ENCODE measurements at places on chromosomes 2 and 18.

GRCh38 chr18:9575558-9575957 lies 38.8 kb downstream of the PPP4R1 start:
- DNase-seq, result peak; percentile 20

DNA sequence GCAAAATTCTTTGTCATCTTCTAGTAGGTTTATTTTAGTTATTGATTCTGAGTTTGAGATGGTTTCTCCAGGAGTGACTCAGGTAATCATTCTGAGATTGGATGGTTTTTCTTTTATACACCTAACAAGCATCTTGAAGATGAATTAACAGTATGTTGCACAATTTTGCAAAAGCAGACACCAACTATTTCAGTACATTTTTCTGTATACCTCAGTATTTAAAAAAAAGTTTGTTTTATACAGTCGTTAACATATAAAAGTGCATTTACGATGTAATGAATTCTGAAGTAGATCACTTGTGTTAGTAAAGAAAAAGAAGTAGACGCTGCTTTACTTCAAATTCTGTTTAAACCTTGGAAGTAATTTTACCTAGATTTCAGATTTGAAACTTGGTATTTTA lies 3.0 kb downstream of the VAPA start:
- DNase-seq, result no peak

DNA sequence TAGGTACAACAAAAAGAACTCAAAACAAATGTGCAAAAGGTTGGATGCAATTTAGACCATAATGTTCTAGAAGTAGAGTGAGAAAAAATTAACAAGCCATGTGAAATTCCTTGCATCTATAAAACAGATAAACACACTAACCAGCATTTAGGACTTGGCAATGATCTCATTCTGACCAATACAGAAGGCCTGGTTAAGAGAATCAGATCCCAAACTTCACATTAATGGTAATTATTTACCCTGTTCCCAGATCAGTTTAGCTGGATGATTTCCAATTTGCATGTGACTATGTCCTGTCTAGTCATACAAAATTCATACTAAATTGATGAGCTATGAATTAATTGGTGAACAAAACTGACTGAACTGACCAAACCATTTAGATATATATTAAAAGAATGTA lies 98.4 kb upstream of the FIGN start:
- no peak for DNase-seq

GRCh38 chr2:74881176-74881575 lies 47.2 kb downstream of the HK2 start:
- DNase-seq, result no peak

- no peak for DNase-seq
Observed at GRCh38 chr18:32271672-32272208, 81.9 kb downstream of the MEP1B start.

DNA sequence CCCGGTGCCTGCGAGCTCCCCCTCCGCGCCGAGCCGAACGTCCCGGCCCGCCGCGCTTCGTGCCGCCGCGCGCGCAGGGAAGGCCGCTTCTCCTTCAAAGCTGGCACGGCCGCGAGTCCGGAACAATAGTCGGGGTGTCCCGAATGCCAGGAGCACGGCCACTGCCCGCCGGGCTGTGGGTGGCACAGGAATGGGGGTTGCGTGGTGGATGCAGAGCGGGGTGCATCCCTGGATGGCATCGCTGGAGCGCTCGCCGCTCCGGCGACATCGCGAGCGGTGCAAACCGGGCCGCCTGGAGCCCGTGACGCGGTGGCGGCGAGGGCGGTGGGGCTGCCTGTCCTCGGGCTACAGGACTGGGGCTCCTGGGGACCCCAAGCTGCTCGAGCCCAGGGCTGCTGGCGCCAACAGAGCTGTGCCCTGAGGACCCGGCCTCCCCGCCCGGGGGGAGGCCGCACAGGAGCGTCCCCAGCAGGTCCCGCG lies 1.1 kb upstream of the SATB2 start:
- DNase-seq, result no peak

DNA sequence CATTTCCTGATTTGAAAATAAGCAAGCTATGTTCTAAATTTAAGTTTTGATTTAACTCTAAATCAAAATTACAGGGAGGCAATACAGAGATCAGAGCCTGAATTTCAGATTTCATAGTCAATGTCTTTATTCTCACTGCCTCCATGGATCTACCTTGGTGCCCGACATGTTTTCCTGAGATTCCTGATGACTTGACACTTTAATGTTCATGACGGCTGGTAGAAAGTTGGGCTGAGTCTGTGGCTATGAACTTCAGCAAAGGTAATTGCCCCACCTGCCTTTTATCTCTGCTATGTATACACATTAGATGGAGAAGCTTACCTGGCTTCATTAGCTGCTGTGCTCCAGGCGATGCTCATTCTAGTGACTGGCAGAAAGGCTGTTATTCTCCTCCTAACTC lies 1390.5 kb upstream of the CELF4 start:
- DNase-seq, result no peak

DNA sequence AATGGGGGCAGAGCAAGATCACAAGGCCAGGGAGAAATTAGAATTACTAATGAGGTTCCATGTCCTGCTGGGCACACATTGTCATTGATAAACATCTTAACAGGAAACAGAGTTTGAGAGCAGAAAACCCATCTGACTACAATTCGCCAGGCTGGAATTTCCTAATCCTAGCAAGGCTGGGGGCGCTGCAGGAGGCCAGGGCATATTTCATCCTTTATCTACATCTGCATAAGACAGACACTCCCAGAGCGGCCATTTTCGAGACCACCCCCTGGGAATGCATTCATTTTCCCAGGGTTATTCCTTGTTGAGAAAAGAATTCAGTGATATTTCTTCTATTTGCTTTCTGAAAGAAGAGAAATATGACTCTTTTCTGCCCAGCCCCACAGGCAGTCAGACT lies 152.7 kb downstream of the SUCLG1 start:
- no peak for DNase-seq

DNA sequence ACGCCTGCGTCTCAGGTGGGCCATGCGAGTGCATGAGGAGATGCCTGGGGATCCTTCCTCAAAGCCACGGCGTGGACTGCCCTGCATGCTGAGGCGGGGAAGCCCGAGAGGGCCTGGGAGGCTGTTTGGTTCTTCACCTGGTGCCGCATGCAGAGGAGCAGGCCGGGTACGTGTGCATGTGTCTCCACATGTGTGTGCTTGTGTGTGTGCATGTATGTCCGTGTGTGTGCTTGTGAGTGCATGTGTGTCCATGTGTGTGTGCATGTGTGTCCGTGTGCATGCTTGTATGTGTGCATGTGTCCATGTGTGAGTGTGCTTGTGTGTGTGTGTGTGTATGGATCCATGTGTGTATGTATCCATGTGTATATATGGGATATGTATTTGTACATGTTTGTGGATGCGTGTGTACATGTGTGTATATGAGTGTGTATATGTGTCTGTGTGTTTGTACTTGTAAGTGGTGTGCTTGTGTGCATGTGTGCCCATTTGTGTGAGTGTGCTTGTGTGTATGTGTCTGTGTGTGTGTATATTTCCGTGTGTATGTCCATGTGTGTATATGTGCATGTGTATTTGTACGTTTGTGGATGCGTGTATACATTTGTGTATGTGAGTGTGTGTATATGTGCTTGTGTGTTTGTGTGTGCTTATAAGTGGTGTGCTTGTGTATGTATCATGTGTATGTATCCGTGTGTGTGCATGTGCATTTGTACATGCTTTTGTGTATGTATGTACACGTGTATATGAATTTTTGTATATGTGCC lies 79.0 kb downstream of the PTGR3 start:
- no peak for DNase-seq

DNA sequence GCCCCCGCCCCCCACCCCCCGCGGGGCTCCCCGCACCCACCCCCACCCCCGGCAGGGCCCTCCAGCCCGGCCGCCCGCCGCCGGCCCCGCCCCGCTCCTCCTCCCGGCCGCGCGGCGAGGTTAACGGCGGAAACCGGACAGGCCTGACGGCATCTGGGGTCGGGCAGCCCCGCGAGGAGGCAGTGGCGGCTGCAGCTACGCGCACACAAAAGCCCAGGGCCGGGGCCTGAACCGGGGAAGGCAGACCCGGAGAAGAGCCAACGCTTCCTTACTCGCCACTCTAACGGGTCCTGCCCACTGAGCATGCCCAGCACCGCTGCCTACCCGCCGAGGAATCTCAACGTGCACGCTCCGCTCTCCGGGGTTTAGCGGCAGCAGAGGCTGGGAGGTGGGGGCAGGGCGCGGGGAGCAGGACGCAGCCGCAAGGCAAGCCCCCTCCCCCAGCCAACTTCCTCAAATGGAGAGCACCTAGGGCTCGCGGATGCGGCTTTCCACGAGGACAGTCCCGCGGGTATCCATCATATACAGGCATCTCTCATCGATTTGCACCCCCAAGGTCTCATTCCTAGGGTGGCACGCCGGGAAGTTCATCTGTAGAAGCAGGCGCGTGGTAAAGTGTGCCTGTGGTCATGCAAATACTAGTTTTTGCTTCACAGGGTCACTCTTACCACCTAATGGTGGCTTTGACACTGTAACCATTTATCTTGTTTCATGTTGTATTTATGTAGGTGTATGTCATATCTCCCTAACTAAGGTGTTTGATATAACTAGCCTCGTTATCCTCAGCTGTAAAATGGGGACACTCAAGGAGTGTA lies at the start of gene MEMO1:
MEMO1 (minus strand) TSS at position 339 of the 815 bp plus-strand sequence. CDS start 761 bp downstream, outside the sequence.
- peak; percentile 61 for DNase-seq

GRCh38 chr2:235883675-235884074 lies 284.5 kb downstream of the GBX2 start:
- no peak for DNase-seq

DNA sequence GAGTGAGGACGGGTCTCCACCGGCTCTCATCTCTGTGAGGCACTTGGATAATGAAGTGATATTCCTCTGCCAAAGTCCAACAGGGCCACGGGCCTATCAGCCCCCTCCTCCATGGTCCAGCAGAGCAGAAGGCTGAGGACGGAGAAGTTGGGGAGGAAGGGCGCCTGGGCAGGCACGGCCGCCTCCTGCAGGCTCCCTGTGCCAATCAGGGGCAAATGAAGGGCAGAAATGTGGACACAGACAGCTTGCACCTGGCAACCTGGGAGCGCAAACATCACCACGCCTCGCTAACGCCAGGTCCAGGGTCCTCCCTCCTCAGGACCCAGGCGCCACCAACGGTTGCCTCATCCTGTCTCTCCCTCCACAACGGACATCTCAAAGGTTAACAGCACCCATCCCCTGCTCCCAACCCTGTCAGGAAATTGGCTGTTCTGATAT lies 24.3 kb downstream of the SMAD7 start:
- DNase-seq, result no peak

DNA sequence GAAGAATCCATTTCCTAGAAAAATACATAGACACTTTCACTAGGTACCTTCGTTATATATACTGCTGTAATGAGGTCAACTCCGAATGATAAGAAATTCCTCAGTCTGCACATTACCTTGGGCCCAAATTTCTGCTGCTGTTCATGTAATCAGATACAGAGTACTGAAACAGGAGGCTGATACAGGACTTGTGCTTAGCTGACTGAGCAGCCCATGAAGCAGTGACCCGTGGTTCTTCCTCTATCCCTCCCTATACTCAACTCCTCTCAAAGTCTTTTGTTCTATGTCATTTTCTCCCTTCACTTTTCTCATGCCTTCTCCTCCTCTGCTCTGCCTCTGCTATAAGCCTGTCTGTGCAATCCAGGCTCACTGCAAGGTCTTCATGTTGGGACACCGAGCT lies 57.5 kb upstream of the ST8SIA5 start:
- DNase-seq, result no peak

- DNase-seq, result no peak
Observed at GRCh38 chr2:23655934-23656596, 270.9 kb downstream of the ATAD2B start.

- DNase-seq, result no peak
Observed at GRCh38 chr2:38438883-38439612, 62.0 kb upstream of the ATL2 start.

GRCh38 chr2:130798472-130799218 lies 38.1 kb upstream of the ARHGEF4 start:
- DNase-seq, result no peak

GRCh38 chr18:73099759-73100158 lies 232.0 kb upstream of the NETO1 start:
- DNase-seq, result no peak

DNA sequence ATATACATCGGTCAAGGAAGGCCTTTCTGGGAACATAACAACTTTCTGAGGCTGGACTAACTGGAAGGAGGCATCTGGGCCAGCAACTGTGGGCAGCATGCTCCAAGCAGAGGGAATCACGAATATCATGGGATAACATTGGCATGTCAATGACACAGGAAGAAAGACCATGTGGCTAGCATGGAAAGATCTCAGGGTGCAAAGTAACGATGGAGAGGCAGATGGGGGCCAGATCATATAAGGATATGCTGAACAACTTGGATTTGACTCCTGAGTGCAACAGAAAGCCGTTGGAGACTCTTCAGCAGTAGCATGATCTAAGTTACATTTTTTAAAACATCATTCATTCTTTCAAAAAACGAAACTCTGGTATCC lies 133.6 kb downstream of the FOXI3 start:
- no peak for DNase-seq

DNA sequence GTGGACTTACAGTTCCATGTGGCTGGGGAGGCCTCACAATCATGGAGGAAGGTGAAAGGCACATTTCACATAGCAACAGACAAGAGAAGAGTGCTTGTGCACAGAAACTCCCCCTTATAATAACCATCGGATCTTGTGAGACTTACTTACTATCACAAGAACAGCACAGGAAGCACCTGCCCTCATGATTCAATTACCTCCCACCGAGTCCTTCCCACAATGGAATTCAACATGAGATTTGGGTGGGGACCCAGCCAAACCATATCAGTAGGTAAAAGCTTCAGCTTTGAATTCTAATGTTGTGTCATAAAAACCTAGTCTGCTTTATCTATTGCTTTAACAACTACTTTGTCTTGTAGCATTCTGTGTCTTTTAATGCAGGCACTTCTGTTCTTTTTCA lies 140.4 kb upstream of the PIK3C3 start:
- no peak for DNase-seq

DNA sequence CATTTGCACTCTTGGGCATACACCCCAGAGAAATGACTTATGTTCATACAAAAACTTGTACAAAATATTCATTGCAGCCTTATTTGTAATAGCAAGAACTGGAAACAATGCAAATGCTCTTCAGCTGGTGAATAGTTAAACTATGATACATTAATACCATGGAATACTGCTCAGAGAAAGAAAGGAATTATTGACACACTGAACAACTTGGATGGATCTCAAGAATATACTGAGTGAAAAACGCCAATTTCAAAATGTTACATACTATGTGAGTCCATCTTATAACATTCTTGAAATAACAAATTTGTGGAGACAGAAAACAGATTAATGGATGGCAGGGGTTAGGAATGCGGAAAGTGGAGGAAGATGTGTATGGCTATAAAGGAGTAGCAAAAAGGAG lies 17.2 kb downstream of the LNPK start:
- no peak for DNase-seq

DNA sequence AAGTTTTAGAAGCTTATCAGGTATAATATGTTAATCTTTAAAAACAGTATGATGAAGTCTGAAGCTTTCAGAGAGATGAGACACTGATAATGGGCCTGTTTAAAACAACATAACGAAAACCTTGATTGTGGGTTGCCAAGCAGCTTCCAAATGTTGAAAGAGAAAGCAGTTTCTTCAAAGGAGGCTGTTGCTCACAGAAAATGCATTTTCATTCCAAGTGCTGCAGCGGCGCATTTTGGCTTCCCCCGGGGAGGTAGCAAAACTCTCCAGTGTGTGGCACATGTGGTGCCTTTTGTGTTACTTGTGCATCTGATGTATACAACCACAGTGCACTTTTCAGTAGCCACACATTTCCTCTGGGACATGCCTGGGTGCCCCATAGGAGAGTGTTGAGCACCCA lies 66.1 kb downstream of the TMEFF2 start:
- no peak for DNase-seq
